Right lobe of liver (tissue), 6 donors: ENCODE measurements at places on chromosomes 2 and 18. TPM values are rescaled to one million over a fixed set of nuclear protein-coding genes. Genes with fewer than 3 reads are reported as not detected.
A peak's percentile ranks its signal among the peaks of the same experiment; 100 is the strongest.

DNA sequence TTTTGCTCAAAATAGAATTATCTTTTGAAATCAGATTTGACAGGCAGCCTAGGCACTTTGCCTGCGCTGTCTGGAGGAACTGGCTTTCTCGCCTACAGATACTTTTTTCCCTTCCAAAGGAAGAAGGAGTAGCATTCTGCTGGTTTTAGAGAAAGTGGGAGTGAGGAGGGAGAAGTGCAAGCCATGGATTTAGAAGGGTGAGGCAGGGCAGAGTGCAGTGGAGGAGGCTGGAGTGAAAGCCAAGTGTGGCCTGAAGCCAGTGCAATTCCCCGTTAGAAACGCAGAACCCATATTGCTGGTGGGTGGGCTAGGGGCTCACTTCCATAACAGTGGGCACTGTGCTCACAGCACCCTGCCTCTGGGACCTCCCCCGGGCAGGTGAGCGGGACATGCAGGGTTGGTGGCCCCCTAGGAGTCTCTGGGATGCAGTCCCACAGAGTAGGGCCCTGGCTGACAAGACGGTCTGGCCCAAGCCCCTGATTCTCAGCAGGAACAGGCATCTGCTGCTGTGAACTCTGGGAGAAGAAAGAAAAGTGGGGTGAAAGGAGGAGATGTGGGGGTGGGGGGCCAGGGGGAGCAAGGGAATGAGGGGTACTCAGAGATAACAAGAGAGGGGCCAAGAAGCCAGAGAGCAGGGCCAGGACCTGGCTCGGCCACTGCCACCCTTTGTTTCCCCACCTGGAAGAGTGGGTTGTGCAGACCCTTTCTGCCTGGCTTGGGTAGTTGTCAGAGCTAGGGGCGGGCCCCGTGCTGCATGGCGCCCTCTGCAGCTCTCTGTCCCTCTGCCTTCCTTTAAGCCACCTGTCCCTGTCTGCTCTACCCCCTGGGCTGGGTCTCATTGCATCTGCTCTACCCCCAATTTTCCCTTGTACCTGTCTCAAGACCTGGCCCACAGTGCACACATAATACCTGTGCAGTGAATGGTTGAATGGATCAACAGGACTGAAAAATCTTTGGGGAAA, 273.5 kb upstream of the HS6ST1 start:
- H3K4me1 ChIP-seq, result peaks cover 44% of the 10 kb centered on the region
- no peaks in the 10 kb centered on the region for H3K36me3 ChIP-seq
- peak overlapping the region; percentile 53 for H3K4me3 ChIP-seq
- no peaks in the 10 kb centered on the region for H3K27me3 ChIP-seq
- no peak overlapping the region for H3K27ac ChIP-seq

GRCh38 chr2:140718999-140719398, 1411.8 kb downstream of the LRP1B start:
- DNase-seq, result no peak
- no peaks in the 10 kb centered on the region for H3K27me3 ChIP-seq
- H3K27ac ChIP-seq, result no peak overlapping the region
- no peak overlapping the region for H3K4me3 ChIP-seq

DNA sequence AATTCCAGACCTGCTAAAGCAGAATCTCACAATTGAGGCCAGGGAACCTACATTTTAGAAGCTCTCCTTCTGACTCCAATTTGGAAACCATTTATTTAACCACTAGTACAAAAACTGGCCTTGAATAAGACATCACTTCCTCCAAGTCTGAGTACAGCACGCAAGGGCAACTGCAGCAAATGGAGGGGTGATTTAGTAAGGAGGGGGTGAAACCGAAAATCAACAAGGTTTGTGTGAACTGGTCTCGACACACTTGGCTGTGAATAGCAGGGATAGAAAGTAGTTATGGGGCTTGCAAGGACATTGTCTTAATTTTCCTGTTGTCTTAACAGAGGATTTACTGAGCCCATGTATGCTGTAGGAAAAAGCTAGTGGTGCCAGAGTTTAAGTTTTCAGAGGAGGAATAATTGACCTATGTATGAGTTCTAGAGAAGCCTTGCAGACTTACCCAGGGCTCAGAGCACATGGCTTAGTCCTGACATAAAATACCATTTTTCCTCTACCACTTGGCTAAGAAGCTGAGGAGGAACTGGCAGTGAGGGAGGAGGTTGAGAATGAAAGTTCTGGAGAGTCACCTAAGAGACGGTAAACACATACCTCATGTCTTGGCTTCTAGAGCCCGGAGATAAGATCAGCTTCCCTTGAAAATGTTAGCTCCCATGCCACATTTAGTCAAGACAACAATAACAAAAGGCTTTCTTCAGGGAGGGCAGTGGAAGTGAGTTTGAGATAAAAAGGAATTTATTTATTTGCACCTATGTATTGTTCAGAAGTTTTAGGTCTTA, 114.8 kb downstream of the SMAD2 start:
- H3K4me3 ChIP-seq, result no peak overlapping the region
- no peaks in the 10 kb centered on the region for H3K4me1 ChIP-seq

GRCh38 chr18:68148863-68149262, 566.0 kb downstream of the TMX3 start:
- no peak overlapping the region for H3K27ac ChIP-seq
- H3K36me3 ChIP-seq, result no peaks in the 10 kb centered on the region
- H3K4me1 ChIP-seq, result no peaks in the 10 kb centered on the region

DNA sequence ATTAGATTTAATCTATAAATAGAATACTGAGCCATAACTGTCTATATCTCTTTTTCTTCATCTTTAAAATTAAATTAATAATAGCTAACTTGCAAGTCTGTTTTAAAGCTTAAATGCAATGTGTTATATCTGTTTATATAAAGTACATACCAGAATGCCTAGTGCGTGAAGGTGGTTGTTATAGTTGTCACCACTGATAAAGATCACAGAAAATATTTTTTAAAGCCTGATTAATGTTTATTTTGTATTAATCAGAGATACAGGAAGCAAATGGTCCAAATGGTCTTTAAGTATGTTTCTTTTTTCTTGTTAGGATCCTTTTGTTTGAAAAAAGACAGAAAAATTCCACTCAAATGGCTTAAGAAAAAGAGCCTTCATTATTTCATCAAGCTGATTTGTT, 560.6 kb downstream of the CPS1 start:
- H3K4me3 ChIP-seq, result no peak overlapping the region
- no peaks in the 10 kb centered on the region for H3K27me3 ChIP-seq
- no peak for DNase-seq
- no peaks in the 10 kb centered on the region for H3K4me1 ChIP-seq
- no peaks in the 10 kb centered on the region for H3K36me3 ChIP-seq

GRCh38 chr18:63708650-63709049, 5.9 kb downstream of the SERPINB11 start:
- H3K4me3 ChIP-seq, result no peak overlapping the region
- no peaks in the 10 kb centered on the region for H3K4me1 ChIP-seq
- H3K27me3 ChIP-seq, result no peaks in the 10 kb centered on the region
- DNase-seq, result no peak
- H3K27ac ChIP-seq, result no peak overlapping the region
- no peaks in the 10 kb centered on the region for H3K36me3 ChIP-seq

GRCh38 chr18:45334191-45334590, 281.1 kb upstream of the SLC14A2 start:
- H3K36me3 ChIP-seq, result no peaks in the 10 kb centered on the region
- H3K27me3 ChIP-seq, result no peaks in the 10 kb centered on the region
- no peak overlapping the region for H3K27ac ChIP-seq
- no peak overlapping the region for H3K4me3 ChIP-seq
- no peak for DNase-seq

GRCh38 chr2:100470898-100471514, 724 bp downstream of the NMS start:
- H3K27me3 ChIP-seq, result no peaks in the 10 kb centered on the region
- no peak overlapping the region for H3K27ac ChIP-seq
- no peaks in the 10 kb centered on the region for H3K36me3 ChIP-seq
- no peak overlapping the region for H3K4me3 ChIP-seq
- no peak for DNase-seq
- H3K4me1 ChIP-seq, result no peaks in the 10 kb centered on the region

The HOXD12 gene
- total RNA-seq, result not detected

The CPO gene
- not detected for total RNA-seq

DNA sequence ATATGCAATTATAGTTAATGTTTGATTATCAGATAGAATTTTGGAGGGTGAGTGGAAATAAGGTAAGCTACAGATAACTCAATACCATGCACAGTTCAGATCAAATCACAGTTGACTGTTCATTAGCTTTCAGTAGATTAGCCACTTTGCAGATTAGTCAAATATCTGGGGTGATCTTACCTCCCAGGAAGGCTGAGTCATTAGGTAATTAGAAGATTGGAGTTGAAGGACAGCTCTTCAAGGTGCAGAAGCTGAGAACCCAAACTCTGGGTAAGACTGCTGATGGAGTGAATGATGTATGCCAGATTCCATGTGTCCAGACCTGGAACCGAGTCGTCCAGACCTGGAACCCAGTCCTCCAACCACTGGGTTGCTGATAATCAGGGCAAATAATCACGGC, 262.8 kb upstream of the UBE2E3 start:
- H3K27ac ChIP-seq, result no peak overlapping the region
- H3K27me3 ChIP-seq, result no peaks in the 10 kb centered on the region
- no peak for DNase-seq
- H3K4me3 ChIP-seq, result no peak overlapping the region

DNA sequence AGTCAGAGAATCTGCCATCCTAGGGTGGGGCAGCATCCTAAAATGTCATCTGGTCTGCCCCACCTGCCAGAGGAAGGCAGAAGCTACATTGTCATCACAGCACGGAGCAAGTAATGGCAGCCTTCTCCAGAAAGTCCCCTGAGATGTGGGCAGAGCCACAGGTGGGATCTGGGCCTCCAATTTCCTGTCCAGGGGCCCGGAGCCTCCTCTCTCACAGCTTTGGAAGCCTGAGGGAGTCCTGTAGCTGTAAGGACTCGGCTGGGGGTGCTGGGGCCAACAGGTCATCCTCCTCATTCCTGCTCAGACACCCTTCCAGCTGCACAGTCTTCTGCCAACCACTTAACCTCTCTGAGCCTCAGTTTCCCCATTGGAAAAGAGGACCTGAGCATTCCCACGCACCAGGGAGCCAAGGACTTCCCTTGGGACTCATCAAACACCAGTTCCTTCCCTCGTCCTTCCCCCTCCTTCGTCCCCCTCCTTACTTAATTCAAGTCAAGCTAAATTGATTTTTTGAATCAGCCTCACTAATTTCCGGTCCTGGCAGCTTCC, 48.6 kb upstream of the ID2 start:
- peak overlapping the region; percentile 26 for H3K4me3 ChIP-seq
- H3K27ac ChIP-seq, result peak overlapping the region; percentile 54
- H3K4me1 ChIP-seq, result no peaks in the 10 kb centered on the region
- H3K27me3 ChIP-seq, result no peaks in the 10 kb centered on the region
- no peaks in the 10 kb centered on the region for H3K36me3 ChIP-seq

GRCh38 chr18:41347057-41347456, 608.0 kb upstream of the PIK3C3 start:
- no peaks in the 10 kb centered on the region for H3K27me3 ChIP-seq
- H3K4me1 ChIP-seq, result no peaks in the 10 kb centered on the region
- no peaks in the 10 kb centered on the region for H3K36me3 ChIP-seq
- H3K4me3 ChIP-seq, result no peak overlapping the region

DNA sequence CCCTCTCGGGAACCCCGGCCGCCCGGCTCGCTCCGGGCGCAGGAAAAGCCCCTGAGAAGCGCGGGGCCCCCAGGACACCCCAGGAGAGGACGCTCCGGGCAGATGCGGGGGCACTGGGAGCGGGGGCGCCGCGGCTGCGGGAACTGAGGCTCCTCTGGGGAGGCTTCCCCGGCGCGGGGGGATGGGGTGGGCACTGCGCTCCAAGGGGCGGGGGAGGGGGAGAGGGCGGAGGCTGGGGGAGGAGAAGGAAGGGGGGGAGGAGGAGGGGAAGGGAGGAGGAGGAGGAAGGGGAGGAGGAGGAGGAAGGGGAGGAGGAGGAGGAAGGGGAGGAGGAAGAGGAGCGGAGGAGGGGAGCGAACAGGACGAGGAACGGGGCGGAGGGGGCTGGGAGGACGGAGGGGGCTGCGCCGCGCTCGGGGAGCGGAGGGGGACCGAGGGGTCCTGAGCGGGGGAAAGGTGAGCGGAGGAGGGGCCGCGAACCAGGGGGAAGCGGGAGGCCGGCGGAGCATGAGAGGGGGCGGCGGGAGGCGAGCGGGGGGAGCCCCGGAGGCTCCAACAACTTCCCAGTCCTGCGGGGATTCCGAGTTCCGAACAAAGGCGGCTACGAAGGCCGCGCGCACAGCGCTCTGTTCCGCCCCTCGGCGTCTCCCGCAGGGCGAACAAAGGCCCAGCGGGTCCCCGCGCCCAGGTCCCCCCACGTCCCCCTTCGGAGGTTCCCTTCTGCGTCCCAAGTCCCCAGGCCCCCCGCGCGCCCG, 742 bp downstream of the PXDN start:
- H3K36me3 ChIP-seq, result no peaks in the 10 kb centered on the region
- H3K27me3 ChIP-seq, result no peaks in the 10 kb centered on the region
- H3K4me1 ChIP-seq, result no peaks in the 10 kb centered on the region
- H3K27ac ChIP-seq, result peak overlapping the region; percentile 58

DNA sequence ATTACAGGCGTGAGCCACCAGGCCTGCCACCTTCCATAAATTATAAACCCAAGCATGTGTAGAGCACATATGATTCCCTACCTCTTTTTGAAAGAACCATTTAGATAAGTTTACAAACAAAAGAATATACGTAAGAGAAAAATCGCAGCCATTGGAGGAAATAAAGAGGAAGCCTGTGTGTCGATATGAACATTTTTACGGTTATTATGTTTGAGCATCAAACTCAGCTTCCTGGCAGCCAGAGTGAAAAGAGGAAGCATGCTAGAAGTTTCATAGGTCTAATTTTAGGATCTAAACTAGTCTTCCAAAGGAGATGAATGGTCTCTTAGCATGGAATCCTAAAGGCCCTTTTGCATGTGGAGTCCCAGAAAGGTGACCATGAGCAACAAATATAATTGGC, 104.3 kb downstream of the PLB1 start:
- no peaks in the 10 kb centered on the region for H3K36me3 ChIP-seq
- H3K4me3 ChIP-seq, result no peak overlapping the region
- H3K4me1 ChIP-seq, result no peaks in the 10 kb centered on the region
- no peaks in the 10 kb centered on the region for H3K27me3 ChIP-seq
- H3K27ac ChIP-seq, result peak overlapping the region; percentile 13
- DNase-seq, result no peak

The BOLL gene
- total RNA-seq, result not detected

GRCh38 chr2:66305718-66306117, 129.2 kb upstream of the MEIS1 start:
- H3K36me3 ChIP-seq, result no peaks in the 10 kb centered on the region
- no peaks in the 10 kb centered on the region for H3K4me1 ChIP-seq
- H3K27me3 ChIP-seq, result no peaks in the 10 kb centered on the region
- no peak overlapping the region for H3K4me3 ChIP-seq
- no peak for DNase-seq
- H3K27ac ChIP-seq, result no peak overlapping the region

- H3K4me1 ChIP-seq, result peaks cover 8% of the 10 kb centered on the region
- H3K27ac ChIP-seq, result no peak overlapping the region
- H3K36me3 ChIP-seq, result no peaks in the 10 kb centered on the region
- no peaks in the 10 kb centered on the region for H3K27me3 ChIP-seq
- DNase-seq, result no peak
Measured at GRCh38 chr2:257842-258241, 6.0 kb downstream of the SH3YL1 start.

- H3K27me3 ChIP-seq, result no peaks in the 10 kb centered on the region
- DNase-seq, result no peak
- no peak overlapping the region for H3K27ac ChIP-seq
Measured at GRCh38 chr2:209990838-209991237, 11.6 kb upstream of the RPE start.
